ENCODE measurements at places on chromosomes 4 and X.

DNA sequence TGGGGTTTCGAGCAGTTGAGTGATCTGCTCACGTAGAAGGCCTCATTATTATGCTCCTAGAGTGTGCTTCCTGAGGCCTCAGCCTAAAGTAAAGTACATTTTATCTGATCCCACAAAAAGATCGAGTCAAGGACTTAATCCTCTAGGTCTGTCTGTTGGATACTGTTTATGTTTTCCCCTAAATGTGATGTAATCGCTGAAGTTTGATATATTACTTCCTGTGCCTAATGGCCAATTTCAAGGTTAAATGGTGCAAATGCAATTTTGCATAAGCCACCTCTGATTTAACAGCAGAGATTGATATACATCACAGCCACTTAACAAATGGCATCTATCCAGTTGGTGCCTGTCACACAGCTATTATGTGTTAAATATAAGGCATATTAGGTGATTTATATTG, 19.4 kb upstream of the SERTM2 start:
- no peak for DNase-seq

DNA sequence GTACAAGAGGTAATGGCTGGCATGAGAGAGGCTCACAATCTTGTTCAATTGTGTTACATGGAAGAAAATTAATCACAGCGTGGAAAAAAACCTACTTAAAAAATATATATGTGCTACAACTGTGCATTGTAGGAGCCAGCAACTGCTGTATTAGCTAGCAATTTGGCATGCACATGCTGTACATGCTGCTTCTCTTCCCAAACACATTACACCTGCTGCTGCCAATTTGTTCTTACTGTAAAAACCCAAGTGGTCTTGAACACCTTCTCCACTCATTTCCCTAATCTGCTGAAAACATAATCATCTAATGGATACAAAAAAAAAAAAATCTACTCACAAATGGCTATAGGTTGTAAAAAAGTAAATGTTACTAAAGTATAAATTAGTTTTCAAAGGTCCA, 264.2 kb downstream of the INPP4B start:
- no peak for DNase-seq

DNA sequence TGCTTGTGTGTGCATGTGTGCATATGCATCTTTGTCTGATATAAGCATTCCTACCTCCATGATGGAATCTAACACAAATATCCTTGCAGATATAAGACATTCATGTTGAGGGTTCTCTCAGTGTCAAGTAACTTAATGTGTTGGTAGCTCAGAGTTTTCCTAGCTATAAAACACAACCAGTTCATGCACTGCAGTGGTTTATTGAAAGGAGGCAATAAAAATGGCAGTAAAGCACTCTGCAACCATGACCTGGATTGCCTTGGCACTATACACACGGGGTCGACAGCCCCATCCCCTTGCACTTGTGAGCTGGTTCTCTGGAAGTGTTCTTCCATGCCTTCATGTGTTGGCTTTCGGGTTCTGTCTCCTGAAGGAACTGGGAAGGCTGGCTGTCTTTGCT, 38.9 kb downstream of the GPC4 start:
- DNase-seq: no peak

DNA sequence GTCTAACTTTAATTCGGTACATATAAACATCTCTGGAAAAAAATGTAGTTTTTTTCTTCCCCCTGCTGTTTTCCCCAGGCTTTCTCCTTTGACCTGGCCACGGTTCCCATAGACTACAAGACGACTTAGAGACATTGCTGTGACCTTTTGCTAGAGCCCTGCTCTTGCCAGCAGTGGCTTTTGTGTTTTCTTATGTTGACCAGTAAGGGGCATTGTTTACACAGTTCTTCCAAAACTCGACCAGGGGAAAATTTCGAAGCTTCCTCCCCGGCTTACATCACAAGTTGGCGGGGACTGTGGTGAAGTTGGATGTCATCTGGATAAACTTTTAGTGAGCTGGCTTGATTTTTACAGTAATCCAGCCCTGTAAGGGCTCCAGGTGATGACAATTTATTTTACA, 9.3 kb downstream of the CCDC160 start:
- DNase-seq: no peak

- DNase-seq: no peak
Observed at GRCh38 chrX:105695451-105695850, 126.9 kb upstream of the NRK start.

DNA sequence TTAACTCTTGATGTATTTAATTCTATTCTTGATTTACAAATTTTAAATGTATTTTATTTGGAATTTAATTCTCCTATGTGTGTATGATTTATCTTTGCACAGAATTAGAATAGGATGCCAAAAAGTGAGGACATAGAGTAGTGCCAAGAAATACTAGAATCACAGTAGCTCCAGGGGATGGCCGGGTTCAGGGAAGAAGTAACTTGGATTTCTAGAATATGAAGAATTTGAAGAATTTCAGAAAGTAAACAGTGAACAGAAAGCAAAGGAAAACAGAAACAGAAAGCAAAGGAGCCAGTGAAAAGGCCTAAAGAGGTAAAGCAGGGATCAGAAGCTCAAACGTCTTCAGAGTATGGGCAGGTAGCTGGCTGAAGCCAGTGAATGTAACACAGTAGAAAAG, 1187.6 kb downstream of the RPA4 start:
- DNase-seq: no peak

GRCh38 chrX:46662188-46662958, 88.8 kb downstream of the CHST7 start:
- DNase-seq: no peak
